T1000 (cell line): ENCODE measurements at places on chromosomes 7 and 10.

DNA sequence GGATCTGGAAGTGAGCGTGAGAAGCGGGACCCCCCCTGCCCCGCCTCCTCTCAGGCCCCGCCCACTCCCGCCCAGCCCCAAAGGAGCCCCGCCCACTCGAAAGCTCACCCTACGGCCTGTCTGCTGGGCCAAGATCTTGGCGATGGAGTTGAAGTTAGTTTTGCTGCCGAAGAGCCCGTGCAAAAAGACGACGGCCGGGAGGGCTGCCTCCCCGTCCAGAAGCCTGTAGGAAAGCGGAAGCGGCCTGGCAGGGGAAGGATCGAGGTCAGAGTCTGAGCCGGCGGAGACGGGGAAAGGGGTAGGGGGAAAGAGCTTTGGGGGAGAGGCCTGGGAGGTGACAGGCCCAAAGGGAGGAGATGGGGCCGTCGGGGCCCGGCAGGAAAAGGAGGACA is 386 bp downstream of the ABHD11 start:
- no peak for DNase-seq

DNA sequence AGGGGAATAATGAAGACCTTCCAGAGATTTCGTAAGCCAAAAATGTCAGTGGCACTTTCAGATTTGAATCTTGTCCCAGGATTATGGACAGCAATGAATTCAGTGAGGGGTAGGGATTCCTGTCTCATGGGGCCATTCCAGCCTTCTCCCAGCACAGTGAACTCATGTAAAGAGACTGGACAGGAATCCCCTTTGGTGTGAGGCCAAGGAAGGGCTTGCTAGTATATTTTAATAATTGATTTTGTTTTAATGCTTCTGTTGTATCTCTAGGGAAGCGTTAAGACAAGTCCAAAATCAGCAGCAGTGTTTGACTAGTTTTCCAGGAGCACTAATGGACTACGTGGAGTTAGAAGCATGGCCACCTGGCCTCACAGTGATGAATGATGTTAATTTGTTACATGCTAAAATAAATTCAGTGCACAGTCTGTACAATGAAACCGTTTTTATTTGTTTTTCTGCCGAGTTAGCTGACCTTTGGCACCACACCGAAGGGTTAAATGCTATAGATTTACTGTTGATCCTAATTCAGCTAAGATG is 214.0 kb upstream of the DKK1 start:
- DNase-seq: no peak

DNA sequence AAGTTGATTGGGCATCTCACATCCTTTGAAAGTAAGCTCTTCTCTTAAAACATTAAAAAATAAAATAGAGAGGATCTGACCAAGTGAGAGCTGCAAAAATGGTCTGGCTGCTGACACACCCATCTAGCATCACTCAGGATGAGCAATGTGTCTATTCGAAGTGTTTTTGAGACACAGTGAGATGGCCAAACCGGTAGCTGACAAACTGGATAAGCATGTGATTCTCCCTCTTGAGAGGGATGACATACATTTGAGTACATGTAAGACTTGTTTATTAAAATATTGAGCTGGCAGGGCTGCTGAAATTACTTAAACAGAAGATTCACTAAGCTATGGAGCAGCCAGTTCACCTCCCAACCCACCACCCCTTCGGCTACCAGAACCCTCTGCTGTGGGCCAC is 333.9 kb downstream of the ADRA2A start:
- DNase-seq: no peak

DNA sequence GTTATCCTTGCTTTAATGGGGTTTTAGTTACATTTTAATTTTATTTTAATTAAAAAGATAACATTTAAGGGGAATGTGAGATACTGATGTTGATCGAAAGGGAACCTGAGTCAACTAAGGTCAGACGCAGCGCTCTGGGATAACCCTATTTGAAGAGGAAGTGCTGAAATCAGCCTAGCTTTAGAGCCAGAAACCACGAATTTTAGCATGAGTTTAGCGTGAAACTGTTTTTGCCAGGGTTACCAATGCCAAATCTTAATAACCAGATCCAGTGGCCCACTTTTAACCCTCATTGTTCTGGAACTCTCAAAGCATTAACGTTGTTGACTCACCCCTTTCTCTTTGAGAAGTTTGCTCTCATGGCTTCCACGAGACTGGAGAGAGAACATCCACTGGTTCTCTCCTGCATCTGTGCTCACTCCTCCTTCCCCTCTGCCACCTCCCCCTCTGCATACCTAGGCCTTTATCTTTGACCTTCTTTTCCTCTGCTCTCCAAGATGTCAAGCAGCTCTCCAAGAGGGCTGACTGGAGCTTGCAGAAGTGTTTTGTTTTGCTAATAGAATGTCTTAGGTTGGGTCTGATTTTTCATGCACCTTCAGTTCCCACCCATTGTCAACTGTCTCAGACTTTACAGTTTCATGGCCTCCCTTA is 198.3 kb upstream of the CELF2 start:
- no peak for DNase-seq

DNA sequence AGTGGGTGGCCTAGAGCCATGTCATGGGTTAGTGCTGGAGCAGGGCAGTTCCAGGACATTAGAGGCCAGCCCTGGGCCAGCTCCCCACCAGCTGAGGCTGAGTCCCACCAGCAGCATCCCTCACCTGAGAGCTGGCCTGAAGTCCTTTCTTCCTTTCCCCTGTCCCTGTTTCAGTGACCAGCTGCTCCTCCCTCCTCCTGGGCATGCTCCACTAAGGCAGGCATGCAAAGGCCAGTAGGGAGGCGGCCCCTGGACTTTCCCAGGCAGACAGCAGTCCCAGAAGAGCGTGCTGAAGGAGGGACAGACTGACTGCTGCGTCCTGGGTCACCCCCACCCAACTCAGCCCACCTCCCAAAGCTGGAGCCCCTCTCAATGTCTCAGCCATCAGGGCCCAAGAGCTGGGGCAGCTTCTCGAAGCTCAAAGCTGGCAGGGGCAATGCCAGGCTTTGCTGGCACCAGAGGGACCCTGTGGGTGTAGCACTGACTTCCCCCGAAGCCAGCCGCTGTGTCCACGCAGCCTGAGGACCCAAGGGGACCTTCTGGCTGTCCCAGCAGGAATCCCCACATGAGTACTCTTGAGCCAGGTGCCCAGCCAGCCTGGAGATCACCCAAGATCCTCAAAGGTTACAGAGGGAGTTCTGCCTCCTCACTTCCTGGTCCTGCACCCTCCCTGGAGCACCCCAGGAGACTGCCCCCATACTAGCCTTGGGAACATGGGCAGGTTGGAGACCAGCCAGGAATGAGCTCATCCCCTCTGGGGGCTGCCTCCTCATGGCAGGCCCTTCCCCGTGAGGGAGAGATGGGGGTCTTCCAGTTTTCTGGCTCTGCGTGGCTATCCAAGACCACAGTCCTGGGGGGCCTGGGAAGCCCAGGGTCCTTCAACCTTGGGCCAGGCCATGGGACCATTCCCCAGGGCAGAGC is 35.2 kb upstream of the RET start:
- DNase-seq: no peak

DNA sequence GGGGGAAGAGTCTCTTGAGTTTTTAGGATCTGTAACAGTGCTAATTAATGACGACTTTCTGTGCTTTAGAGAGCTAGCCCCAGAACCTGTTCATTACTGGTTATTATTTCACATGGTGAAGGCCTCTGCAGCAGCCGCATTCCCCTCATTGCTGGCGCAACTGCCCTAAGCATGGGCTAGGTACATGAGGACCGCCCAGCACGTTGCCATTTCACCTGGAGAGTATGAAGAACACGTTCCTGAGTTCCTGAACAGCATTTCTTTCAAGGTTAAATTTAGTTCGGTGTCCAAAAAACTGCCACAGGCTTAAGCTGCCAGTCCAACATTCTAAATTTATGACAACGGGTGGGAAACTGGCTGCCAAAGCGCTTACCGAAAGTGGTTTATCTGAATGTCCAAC is 177.0 kb downstream of the DNAH11 start:
- DNase-seq: no peak

GRCh38 chr10:104966563-104967297 is 325.6 kb downstream of the SORCS3 start:
- no peak for DNase-seq

DNA sequence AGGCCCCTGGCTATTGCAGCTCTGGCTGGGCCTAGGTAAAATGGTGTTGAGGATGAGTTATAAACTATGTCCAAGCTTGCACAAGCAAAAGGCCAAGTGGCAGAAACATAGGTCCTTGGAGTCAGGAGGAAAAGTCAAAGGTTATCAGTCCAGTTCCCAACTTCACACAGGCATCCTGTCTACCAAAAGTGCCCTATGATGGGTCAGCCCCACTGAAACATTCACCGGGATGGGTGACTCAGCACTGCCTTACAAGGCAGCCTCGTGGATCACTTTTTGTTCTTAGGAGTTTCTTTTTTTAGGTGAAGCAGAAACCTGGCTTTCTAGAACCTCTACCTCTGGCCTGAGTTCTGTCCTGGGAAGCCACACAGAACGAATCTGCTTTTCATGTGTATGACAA is 158.8 kb upstream of the LYZL2 start:
- DNase-seq: no peak

DNA sequence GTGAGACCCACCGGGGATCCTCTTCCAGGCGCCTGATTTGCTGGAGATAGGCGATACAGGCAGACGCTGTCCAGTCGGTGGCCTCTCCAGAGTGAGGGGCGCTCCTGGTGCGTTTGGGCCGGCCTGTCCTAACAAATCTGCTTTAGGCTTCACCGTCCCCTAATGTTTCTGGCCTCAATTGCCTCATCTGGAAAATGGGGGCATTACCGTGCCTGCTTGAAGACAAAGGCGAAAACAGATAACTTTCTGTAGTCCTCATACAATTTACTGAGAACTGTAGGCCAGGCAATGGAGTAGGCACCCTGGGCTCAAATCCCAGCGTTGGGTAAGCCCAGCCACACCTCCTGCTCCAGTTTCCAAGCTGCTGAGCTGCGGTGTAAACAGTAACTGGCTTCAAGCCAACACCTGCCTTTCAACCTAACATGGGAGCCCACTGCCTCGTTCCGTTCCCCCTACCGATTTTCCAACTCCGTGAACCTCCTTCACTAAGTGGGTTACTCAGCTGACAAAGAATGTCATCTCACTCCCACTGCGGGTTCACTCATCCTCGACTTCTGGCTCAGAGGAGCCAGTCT is 589 bp upstream of the ZFAND4 start:
- DNase-seq: no peak

DNA sequence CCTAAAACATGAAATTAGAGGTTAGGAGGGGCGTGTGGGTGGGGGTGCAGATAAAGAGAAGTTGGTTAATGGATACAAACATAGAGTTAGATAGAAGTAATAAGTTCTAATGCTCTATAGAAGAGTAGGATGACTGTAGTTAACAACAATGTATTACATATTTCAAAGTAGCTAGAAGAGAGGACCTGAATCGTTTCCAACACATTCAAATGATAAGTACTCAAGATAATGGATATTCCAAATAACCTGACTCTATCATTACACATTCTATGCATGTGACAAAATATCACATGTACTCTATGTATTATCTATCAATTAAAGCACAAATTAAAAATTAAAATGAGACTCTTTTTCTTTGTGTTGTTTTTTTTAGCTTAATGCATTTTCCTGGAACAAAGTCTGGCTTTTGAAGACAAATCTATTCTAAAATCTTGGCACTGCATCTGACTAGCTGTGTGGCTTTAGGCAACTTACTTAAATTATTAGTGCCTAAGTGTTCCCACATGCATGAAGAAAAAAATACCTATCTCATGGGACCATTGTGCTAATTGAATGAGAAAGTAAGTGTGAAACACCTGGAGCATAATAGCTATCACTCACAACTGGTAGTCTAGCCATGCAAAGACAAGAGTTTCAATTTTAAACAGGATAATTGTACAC is 75.7 kb downstream of the SEMA3C start:
- DNase-seq: no peak

GRCh38 chr7:150371131-150371995 is 2.7 kb downstream of the REPIN1 start:
- no peak for DNase-seq

DNA sequence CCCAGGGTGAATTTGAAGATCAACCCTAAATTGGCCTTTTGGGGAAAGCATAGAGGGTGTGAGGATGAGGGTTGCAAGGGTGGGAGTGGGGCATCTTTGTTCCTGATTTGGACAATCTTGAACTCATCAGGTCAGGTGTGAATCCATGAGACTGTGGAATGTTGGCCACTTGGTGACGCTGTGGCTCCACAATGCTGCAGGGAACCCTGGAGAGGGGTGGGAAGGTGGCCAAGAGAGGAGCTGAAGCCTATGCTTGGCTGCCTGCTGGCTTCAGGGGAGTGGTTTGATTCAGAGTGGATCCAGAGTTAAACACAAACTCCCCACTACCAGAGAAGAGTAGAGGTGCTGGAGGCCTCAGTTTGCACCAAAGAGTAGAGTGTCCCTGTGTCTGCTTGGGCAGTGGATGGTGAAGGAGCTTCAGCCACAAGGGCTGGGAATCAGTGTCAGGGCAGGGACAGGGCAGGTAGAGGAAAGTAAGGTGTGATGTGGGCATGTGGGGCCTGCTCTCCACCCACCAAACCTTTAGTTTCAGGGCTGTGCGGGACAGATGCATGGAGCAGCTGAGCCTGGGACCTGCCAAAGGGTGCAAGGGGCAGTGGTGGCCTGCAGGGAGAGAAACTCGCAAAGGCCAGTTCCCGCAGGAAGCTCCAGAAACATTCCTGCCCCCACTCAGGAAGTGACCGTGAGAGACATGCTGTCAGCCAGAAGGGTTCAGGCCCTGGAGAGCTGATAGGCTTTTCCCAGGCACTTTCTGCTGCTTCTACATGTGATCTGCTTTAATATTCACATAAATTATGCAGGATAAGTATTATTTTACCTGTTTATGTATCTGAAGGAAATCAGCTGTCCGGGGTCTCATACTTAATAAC is 81.0 kb upstream of the PRSS58 start:
- no peak for DNase-seq

DNA sequence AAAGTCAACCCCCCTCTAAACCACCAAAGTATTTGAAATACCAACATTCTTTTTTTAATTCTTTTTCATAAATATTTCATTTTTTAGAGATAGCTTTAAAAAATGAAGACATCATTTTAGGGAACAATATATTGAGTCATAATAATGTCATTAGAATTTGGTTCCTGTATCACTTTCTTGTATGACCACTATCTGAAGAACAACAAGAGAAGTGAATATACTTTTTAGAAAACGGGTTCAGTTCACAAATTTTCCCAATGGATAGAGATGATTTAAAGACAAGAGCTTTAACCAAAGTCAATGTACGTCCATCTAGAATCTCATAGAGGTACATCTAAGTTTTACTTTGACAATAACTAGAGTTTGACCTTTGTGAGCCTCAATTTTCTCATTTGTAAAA is 48.2 kb downstream of the CUBN start:
- no peak for DNase-seq

- no peak for DNase-seq
Measured at GRCh38 chr7:95357623-95358022, 33.3 kb upstream of the PON1 start.

DNA sequence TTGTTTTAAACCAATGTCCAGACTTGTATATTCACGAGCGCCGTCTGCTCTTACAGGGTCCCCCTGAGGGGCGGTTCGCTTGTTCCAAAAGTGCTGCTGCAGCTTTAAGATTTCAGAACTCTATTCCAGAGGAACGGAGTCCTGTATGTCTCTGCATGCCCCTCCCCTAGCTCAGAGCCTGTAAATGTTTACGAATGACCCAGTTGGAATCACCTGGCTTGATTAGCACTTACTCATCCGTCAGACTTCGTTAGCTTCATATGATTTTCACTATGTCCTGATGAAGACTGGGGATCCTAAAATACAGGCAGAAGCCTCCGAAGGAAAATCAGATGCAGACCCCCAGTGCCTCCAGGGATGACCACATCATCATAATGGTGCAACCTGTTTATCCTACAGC is 4.5 kb upstream of the CHST15 start:
- DNase-seq: no peak
